Activated naive CD4-positive, alpha-beta T cell treated with anti-CD3 and anti-CD28 coated beads for 36 hours (primary cell): ENCODE measurements at places on chromosomes 4 and X. TPM values are rescaled to one million over a fixed set of nuclear protein-coding genes. Genes with fewer than 3 reads are reported as not detected.
A peak's percentile ranks its signal among the peaks of the same experiment; 100 is the strongest.

Gene GRIA3
- total RNA-seq, result not detected

Gene SNX25
- 14.6 TPM for total RNA-seq

Gene TCEANC
- 2.7 TPM for total RNA-seq

Gene QRFPR
- not detected for total RNA-seq

Gene NALF2
- 0.22 TPM for total RNA-seq

DNA sequence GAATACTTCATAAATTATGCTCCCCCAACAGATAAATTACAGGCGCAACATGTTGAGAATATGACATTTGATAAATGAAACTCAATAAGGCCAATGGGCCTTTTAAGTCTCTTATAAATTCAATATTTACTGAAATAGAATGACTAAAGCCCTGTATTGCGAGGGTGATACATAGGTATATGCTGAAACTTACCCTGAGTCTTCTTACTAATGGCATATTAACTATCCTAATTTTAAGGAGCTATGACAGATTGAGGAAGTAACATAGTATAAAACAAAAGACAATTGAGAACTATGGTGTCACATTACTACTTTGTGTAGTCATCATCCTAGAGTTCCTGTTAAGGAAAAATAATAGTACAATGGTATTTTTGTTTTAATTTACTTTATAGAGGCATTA lies 440.7 kb downstream of the IL15 start:
- DNase-seq, result no peak

GRCh38 chr4:25938366-25938765 lies 24.3 kb downstream of the SMIM20 start:
- DNase-seq, result no peak

DNA sequence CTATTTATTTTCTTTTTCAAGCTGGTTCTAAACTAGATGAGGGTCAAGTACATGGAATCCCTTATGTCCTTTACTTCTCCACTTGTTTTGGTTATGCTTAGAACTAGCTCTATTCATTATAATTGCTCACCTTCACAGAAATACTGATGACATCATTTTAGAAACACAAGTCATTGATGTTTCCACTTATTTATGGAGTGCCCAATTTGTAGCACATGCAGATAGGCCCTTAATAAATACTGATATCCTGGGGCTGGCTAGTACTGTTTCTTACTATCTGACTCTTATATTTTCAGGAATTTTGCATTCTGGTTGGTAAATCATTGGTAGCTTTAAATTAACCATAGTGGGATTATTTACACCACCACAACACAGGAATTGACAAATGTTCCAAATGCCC lies 112.2 kb downstream of the NAA11 start:
- DNase-seq, result no peak

- peak; percentile 75 for DNase-seq
Measured at GRCh38 chr4:140156529-140157171, 2.7 kb upstream of the MAML3 start.

DNA sequence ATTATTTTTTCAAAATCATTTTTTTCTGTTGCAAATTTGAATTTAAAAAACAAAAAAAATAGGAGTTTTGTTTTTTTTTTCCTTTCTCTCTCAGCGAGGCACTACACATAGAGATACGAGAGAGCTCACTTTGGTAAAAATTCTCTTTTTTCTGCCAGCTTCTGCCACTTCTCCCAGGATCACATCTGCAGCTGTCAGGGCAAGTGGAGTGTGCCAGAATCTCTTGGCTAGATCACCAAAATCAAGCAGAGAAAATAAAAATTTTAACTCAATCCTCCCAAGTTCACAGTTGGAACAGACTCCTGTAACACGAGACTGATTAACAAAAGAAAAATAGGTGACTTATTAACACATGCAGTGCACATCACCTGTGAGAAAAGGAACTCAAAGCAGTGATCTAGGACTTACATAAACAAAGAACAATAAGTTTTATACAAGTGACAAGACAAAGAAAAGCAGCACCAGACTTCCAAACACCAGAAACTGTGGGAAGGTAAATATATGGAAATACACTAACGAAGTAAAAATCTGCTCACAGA lies 213.2 kb upstream of the ZFP42 start:
- no peak for DNase-seq

- no peak for DNase-seq
Measured at GRCh38 chr4:24979554-24979953, 51.2 kb downstream of the LGI2 start.

- DNase-seq, result peak; percentile 64
Measured at GRCh38 chrX:133776072-133776471, 209.3 kb downstream of the GPC3 start.

DNA sequence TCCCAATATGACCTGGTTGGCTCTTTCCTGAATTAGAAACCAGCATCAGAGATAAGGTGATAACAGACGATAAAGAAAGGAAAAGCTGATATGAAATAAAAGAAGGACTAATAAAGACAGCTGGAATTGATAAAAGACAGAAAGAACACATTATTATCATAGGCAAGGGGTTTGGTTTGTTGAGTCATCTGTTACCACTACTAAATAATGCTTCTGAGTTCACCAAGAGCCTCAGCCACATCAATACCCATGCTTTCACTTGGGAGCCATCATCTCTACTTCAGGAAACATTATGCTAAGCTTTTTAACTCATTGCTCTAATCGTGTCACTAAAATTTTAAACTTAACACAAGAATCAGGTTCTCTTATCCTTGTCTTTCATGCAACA lies 27.6 kb downstream of the ANXA5 start:
- no peak for DNase-seq
